ENCODE measurements at places on chromosomes 7 and 10.

DNA sequence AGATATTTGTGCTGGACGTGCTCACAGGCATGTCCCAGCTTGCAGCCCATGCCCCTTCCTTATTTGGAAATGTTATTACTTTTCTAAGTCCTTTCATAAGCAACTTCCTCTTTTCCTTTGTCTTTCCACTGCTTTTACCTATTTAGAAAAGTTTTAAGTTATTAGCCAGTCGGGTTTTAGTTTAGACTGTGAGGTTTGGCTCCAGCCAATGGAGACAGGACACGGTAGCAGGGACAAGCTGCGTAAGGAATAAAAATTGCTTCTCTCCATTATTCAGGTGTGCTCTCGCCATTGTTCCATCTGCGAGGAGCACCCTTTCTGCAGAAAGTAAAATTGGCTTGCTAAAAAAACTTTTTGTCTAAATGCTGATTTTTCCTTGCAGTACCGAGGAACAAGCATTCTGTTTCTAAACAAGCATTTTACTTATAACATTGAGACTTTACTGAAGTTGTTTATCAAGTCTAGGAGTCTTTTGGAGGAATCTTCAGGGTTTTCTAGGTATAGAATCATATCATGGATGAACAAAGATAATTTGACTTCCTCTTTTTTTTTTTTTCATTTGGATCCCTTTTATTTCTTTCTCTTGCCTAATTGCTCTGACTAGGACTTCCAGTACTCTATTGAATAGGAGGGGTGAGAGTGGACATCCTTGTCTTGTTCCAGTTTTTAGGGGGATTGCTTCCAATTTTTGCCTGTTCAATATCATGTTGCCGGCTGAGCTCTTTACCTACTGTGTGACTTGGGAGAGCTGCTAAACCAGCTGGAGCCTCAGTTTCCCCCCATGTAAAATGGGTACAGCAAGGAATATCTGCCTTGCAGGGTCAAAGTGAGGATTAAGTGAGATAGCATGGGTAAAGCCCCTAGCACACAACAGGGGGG, 63.8 kb downstream of the ALOX5 start:
- DNase-seq, result no peak

GRCh38 chr10:48284002-48284546, 9.6 kb upstream of the FRMPD2 start:
- no peak for DNase-seq

DNA sequence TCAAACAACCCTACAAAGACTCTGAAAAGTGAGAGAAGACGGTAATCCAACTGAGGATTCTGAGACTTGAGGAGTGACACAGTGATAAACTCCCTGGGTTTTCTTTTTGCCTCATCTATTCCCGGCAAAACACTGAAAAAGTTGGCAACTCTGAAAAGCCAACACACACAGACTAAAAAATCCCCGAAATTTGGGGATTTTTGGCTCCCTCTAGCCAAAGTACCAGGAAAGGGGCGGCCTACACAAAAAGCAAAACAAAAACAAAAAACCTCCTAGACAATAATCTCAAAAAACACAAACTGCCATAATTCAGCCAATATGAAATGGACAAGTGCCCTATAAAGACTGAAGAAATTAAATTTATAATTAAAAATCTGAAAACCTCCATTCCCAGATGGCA, 161.4 kb downstream of the ATE1 start:
- no peak for DNase-seq

- DNase-seq, result no peak
These were observed 6.5 kb downstream of the INPP5A start for GRCh38 chr10:132543916-132544743.

GRCh38 chr7:75738604-75738974, at the start of gene HIP1:
Gene HIP1 (minus strand): TSS chr7:75738941. CDS start chr7:75738920, 21 bp downstream.
- no peak for DNase-seq

- DNase-seq, result no peak
These were observed 6.8 kb upstream of the OPALIN start for GRCh38 chr10:96365571-96365970.

- no peak for DNase-seq
These were observed 127.3 kb upstream of the PCBD1 start for GRCh38 chr10:71015674-71016073.

DNA sequence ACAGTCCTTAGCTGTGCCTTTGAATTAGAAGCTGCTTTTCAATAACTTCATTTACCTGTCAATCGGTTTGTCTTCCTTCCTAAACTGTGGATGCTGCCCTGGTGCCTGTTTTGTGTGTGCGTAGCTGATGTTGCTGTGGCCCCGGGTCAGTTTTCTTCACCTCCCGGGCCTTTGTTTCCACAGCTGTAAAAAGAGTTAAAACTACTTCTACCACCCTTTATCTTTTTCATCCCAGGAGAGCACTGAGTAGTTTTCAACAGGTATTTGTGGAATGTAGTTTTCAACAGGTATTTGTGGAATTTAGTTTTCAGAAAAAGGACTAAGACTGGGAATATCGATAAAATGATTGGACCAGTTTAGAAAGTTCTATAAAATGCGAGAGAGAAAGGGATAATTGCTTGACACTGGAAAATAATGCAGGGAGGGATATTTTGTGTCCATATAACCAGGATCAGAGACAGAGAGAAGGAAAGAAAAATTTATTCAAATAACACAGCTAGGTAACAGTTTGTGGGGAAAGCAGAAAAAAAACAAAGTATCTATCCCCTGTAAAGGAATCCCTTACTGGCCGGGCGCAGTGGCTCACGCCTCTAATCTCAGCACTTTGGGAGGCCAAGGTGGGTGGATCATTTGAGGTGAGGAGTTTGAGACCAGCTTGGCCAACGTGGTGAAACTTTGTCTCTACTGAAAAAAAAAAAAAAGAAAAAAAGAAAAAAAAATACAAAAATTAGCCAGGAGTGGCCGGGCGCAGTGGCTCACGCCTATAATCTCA, 15.9 kb upstream of the IGF2BP3 start:
- no peak for DNase-seq

GRCh38 chr7:121352323-121352722, 23.5 kb downstream of the WNT16 start:
- no peak for DNase-seq

- DNase-seq, result no peak
These were observed 76.8 kb downstream of the TMEM106B start for GRCh38 chr7:12287901-12288300.

DNA sequence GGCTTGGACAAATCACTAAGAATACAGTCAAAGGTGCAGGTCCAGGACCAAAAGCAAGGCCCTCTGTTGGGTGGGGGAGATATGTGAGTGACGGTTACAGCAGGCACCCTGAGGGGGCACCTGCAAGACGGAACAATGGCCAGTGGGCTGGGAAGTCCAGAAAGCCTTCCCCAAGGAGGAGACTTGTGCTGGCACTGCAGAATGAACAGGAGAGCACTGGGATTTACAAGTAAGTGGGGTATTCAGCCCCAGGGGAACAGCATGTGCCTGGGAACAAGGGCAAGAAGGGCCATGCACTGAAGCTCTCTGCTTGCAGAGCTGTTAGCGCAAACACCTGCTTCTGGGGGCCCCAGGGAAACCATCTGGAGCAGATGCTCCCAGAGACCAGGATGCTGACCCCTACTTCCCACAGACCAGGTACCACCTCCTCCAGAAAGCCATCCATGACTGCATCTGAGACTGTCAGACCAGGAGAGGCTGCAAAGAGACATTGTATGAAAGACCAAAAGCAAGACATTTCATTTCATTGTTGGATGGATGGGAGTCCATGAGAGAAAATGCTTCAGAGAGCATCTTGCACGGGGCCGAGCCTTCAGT, 24.6 kb upstream of the ZMIZ1 start:
- DNase-seq, result no peak

DNA sequence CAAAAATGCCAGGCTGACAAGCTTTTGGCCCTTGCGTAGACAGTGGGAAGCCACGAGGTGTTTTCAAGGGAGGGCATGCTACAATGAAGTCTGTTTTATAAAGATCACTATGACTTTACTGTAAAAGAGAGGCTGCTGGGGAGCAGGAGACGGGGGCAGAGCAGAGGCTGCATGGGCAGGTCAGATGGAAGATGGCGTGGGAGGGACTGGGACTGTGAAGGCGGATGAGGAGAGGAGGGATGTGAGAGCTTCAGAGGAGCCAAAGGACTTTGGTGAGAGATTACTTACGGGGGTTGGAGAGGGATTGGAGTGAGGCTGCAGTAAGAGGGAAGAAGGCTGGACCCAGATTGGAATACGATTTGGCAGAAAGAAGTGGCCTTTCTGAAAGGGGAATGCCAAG, 86.6 kb upstream of the PCBD1 start:
- no peak for DNase-seq

DNA sequence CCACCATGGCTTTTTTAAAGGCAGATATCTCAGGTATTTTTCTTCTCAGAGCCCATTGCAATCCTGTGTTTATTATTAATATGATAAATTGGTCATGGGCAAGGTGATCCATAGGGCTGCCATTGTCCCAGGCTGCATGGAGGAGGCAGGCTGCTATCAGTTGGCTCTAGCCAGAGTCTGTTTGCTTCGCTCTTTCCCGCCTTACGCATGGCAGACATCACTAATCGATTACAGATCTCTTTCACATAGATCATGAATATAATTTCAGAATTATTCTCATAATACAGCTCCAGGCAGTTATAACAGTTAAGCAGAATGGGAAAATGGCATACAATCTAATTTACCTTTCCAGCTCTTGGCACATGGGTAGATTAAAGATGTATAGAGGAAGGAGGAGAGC, 30.4 kb upstream of the HABP2 start:
- DNase-seq, result no peak

DNA sequence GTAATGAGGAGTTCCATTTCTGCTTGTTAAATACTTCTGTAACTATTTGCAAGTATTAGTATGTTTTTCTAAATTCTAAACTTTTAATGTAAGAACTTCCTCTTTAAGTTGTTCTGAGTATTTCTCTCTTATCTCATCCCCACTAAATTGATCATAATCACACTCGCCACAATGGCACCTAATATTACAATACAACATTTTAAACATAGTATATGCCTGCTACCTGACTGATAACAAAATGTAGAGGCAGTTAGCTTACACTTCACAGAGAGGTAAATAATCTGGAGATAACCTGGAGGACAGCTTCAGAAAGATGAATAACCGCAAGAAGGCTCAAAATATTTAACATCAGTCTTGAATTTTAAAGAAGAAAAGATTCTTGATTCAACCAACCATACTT, 48.6 kb downstream of the HIBADH start:
- DNase-seq, result no peak

DNA sequence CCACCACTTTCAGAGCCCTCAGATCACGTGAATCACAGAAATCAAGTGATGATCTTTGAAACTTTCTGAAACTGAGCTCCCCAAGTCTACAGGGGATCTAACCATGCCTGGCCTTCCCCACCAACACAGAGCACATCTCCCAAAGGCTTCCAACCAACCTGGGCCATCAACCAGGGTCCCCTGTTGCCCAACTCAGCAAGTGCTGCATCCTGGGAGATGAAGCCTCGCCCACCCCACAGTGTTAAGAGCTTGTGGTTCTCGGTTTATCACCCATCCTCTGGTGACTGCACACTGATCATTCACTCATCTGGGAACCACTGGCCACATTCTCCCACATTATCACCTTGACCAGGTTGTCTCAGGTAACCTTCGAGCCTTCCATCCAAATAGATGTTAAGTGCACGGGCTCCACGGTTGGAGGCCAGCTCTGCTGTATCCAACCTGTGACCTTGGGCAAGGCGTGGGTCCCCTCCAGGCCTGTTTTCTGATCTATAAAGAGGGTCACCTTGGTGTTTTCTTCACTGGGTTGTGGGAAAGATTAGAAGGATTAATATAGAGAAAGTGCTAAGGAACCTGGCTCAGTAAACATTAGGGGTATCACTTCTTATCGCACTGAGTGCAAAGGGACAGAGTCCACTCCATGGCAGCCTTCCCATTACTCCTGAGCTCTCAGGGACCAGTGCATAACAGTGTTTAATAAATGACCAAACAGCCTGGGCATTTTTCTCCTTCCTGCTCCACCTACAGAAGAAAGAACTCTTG, 3.6 kb downstream of the ZNF488 start:
- no peak for DNase-seq

- DNase-seq, result peak; percentile 50
These were observed 66.9 kb upstream of the AFAP1L2 start for GRCh38 chr10:114470956-114471905.

DNA sequence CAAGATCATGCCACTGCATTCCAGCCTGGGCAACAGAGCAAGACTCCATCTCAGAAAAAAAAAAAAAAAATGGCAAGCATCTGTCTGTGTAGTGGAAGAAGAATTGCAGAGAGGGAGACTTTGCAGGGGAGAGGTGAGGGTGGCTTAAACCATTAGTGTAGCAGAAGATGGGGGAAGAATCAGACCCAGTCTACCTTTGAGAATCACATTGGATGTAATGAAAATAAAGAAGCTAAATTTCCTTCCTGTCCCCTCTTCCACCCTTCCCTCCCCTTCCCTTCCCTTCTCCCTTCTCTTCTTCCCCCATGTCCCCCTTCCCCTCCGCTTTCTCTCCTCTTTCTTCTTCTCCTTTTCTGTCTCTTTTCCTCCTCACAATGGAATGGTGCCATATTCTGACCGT, 180.8 kb upstream of the SVIL start:
- DNase-seq, result no peak

DNA sequence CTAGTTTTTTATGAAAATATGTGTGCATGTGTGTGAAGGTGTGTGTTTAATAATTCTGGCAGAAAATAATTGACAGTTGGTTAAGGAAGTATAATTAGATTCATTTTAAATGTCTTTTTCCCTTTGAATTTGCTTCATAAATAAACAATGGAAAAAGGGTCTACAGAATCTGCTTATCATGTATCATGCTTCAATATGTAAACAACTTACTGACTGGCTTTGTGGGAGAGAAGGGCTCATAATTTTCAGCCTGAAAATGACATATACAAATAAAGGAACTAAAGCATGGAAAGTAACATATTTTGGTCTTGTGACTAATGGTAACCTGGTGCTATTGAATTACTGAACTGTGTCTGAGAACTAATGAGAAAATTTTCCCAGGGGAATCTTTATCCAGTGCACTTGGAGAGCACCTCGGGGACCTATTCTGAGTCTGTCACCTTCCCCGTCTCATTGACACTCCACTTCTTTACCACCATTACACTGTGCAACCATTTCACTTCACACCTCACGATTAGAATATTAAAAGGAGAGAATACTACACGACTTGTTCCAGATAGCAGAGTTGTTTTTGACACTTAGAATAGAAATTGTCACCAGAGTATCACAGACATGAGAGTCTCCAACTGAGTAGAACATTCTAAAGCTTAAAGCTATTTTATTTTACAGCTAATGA, 298.6 kb downstream of the TFEC start:
- DNase-seq, result no peak

Measured in GDM1 (cell line).